ENCODE measurements at places on chromosomes 12 and 14. TPM values are rescaled to one million over a fixed set of nuclear protein-coding genes. Genes with fewer than 3 reads are reported as not detected.

GRCh38 chr14:97021001-97021400 lies 223.8 kb downstream of the VRK1 start:
- DNase-seq: no peak

GRCh38 chr12:54977857-54978256 lies 6.7 kb downstream of the TESPA1 start:
- DNase-seq: no peak

Gene OLR1
- polyA plus RNA-seq: not detected

Gene GYS2
- 0.03 TPM for polyA plus RNA-seq

Gene KRT1
- polyA plus RNA-seq: not detected

Gene SERPINA3
- polyA plus RNA-seq: not detected

Gene TBX3
- 0.43 TPM for polyA plus RNA-seq

DNA sequence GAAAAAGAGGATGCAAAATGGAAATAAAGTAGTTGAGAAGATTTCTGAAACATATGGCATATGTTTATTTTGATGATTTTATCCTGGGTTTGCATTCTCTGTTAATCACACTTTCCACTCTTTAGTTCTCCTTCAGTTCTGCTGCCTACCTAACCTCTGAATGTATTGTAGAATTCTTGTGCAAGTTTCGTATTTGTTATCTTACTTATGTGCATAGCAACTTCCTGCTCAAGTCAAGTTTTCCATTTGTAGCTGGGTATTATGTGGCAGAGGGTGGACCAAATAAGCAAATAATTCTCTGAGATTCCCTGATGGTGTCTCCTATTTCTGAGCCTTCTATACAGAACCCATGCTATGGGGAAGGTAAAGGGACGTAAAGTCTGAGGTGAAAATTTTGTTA lies 381.6 kb downstream of the FOXG1 start:
- no peak for DNase-seq

DNA sequence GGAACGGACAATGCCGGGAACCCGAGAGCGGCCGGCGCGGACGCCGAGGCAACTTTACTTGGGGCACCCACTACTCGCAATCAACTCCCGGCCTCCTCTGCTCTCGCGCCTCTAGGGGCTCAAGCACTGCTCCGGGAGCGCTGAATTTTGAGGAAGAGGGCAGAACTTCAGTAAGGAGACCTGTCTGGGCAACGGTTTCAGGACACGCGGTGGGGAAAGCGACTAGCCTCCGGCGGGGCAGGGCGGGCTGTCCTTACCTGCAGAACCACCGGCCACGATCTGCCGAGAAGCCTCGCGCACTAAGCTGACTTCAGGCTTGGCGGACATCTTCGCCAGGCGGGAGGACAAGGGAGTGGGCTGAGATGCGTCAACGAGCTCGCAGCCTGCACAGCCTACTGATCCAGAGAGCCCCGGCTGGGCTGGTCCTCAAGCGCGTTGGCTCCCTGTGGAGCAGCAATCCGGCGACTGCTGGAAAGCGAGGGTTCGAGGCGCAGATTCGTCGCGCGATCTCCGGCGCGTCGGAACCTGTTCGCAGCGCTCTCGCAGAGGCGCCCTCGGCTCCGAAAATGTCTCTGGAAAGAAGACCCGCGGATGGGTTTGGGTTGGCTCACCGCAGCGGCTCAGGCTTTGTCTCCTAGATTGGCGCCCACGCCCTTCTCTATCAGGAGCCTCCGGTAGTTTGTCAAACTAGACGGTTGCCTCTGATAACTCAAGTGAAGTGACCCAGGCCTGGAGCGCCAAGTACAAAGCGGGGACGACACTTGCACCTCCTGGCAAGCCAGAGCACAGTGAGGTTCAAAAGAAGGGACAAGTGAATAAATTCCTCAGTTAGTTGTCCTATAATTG lies at the start of gene SLC25A21:
TSS of gene SLC25A21 (minus strand) at position 583 of the 846 bp plus-strand sequence.
- DNase-seq: peak; percentile 92

- no peak for DNase-seq
These were observed 149.1 kb downstream of the NTF3 start for GRCh38 chr12:5581019-5581418.

Gene CLEC4E
- polyA plus RNA-seq: not detected

DNA sequence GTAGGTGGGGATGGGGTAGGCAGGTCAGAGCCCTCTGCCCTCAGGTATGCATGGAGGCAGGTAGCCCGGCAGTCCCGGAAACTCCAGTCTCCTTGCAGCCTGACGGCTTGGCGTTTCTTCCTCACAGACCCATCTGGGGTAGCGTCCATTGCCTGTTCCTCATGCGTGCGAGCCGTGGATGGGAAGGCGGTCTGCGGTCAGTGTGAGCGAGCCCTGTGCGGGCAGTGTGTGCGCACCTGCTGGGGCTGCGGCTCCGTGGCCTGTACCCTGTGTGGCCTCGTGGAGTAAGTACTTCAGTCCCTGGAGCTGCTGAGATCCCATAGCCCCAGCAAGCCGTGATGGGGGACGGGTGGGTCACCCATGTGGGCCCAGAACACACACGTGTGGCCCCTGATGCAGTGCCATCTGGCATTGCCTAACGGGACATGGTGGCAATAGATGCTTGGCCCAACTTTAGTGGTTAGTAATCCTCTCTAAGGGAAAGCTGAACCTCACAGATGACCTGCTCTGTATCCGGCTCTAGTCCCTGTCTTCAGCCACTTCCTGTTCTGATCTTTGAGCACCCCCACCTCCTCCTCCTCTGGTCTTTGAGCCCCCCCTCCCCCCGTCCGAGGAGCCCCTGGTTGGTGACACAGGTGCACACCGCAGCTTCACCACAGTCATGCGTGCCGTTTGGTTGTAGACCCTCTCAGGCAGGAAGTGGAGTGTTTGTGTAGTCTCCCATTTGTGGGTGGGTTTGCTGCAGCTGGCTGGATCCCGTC lies 3.7 kb downstream of the SIVA1 start:
- no peak for DNase-seq

GRCh38 chr12:102407776-102408486 lies 72.4 kb downstream of the IGF1 start:
- DNase-seq: no peak

DNA sequence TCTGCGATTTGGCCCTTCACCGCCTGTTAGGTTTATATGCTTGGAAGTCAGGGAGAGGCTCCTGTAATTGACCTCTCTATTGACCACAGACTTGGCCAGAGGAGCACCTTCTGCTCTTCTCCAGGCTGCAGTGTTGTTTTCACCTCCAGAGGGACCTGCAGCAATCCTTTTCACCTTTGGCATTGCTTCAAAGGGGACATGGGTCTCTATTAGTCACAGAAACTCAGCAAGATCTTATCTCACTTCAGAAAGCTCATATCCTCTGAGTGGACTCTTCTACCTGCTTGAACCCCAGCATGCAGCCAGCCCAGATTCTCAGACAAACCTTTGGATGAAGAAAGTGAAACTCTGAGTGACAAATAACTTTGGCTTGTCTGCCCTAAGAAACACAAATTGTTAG lies 339.3 kb downstream of the NRXN3 start:
- DNase-seq: no peak

DNA sequence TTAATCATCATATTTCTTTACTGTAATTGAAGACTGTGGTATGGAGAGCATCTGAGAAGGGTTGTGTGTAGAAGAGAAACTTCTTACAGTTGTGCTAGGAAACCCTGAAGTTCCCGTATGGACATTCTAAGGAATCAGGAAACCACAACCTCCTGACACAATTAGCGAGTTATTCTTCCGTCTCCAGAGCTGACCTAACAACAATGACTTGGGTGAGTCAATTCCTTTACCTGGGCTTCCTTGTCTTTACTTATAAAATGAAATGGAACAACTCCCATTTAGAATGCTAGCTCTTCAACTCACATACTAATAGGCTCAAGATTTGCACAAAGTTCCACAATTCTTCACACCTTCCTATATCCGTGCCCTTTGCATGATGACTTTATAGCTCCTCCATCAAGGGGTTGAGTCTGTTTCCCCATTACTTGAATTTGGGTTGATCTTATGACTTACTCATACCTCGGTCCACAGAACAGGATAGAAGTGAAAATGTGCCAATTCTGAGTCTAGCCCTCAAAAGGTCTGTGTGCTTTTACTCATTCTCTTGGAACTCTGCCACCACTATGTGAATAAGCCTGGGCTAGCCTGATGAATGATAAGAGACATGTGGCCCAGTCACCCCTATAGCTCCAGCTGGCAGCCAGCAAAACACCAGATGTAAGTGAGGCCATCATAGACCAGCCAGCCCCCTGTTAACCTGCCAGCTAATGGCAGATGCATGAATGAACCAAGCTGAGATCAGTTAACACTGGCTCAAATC lies 459.4 kb downstream of the ETNK1 start:
- DNase-seq: peak; percentile 94

Gene FAR2
- polyA plus RNA-seq: 30.1 TPM

Gene EFS
- polyA plus RNA-seq: 0.03 TPM

DNA sequence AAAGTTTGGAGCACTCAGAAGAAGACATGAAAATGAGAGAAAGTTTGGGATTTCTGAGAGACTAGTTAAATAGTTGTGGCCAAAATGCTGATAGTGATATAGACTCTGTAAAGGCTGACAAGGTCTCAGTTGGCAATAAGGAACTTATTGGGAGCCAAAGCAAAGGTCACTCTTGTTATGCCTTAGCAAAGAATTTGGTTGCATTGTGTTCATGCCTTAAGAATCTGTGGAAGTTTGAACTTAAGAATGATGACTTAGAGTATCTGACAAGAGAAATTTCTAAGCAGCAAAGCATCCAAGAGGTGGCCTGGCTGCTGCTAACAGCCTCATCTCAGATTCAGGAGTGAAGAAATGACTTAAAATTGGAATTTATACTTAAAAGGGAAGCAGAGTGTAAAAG lies 113.8 kb downstream of the PIK3C2G start:
- DNase-seq: no peak

- no peak for DNase-seq
These were observed 963 bp downstream of the TCTN2 start for GRCh38 chr12:123671876-123672275.

DNA sequence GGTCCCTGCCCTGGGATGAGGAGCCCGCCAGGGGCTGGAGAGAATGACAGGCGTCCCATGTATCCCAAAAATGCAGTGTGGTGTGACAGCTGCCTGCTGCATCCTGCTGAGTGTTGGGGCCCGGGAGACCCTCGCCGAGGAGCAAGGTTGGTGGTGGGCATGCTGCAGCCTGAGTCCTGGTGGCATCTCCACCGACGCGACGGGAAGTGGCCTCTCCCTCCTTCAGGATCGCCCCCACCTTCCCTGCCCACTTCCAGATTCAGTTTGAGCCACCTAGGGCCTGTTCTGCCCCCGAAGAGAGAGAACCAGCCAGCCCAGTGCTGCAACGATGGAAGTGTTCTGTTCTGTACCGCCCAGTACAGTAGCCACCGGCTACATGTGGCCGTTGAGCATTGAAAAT lies 70.1 kb downstream of the TSPAN9 start:
- no peak for DNase-seq

GRCh38 chr12:12704593-12705230 lies 8.7 kb upstream of the GPR19 start:
- DNase-seq: peak; percentile 86

Gene DIO3
- not detected for polyA plus RNA-seq

Gene PKP2
- polyA plus RNA-seq: 1.4 TPM

All from endothelial cell of umbilical vein (primary cell).